Activated gamma-delta T cell treated with anti-CD3 and anti-CD28 coated beads, Interleukin-2, amount 50 U/mL, for 16 hours (primary cell): ENCODE measurements at places on chromosomes 5 and 9.

- DNase-seq = no peak
Measured at GRCh38 chr5:80761966-80762365, 107.2 kb upstream of the DHFR start.

GRCh38 chr9:103037508-103038477 is 42.7 kb downstream of the CYLC2 start:
- DNase-seq = no peak

GRCh38 chr5:167908606-167909005 is 382.8 kb upstream of the WWC1 start:
- DNase-seq = no peak

- DNase-seq = no peak
Measured at GRCh38 chr9:72262063-72262462, 102.9 kb downstream of the ZFAND5 start.

DNA sequence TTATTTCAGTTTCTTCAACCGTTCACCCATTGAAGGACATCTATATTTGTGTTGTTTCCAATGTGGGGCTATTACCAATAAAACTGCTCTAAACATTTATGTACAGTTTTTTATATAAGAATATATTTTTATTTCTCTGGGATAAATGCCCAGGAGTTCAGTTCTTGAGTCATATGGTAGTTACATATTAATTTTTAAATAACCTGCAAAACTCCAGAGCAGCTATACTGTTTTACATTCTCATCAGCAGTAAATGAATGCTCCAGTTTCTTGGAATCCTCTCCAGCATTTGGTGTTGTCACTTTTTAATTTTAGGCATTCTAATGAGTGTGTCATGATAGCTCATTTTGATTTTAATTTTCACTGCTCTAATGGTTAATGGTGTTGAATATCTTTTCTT is 36.2 kb downstream of the CDK7 start:
- no peak for DNase-seq
